Activated naive CD4-positive, alpha-beta T cell treated with anti-CD3 and anti-CD28 coated beads, Interleukin-2, amount 50 U/mL, for 16 hours (primary cell): ENCODE measurements at places on chromosomes 3 and 15.
A peak's percentile ranks its signal among the peaks of the same experiment; 100 is the strongest.

- DNase-seq, result peak; percentile 77
Measured at GRCh38 chr3:115146418-115147328, at the start of gene ZBTB20. Gene ZBTB20, minus strand, starts transcription at chr3:115147288.

- DNase-seq, result no peak
Measured at GRCh38 chr15:41780266-41780665, 6.0 kb downstream of the MAPKBP1 start.

DNA sequence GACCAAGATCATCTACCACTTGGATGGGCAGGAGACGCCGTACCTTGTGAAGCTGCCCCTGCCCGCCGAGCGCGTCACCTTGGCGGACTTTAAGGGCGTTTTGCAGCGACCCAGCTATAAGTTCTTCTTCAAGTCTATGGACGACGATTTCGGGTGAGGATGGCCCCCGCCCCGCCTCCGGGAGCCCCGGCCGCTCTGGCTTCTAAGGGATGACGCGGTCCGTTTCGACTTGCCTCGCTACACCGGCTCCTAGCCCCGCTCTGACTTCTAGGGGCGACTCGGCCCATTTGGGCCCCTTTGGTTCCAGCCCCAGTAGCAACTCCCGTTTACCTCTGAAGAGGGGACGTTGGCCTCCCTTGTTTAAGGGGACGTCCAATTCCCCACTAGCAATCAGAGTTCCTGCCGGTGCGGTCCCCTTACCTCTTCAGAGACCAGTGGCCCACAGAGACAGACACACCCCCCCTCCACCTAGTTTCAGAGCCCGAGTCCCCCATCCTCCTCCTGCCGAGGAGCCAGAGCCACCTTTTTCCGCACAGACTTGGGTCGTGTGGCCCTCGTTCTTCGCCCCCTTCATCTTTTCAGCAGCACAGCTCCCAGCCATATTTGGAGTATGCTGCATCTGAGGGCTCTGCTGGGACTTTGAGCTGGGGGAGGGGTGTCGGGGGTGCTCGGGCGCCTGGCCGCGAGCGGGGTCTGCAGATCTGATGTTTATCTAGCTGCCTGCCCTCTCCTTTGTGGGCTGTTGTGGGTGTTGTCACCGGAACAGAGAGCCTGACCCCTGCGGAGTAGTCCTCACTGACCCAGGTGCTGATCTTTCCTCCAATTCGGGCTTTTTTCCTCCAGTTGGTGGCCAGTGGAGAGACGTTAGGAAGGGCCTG is 706 bp downstream of the DVL3 start:
- DNase-seq, result peak; percentile 57

DNA sequence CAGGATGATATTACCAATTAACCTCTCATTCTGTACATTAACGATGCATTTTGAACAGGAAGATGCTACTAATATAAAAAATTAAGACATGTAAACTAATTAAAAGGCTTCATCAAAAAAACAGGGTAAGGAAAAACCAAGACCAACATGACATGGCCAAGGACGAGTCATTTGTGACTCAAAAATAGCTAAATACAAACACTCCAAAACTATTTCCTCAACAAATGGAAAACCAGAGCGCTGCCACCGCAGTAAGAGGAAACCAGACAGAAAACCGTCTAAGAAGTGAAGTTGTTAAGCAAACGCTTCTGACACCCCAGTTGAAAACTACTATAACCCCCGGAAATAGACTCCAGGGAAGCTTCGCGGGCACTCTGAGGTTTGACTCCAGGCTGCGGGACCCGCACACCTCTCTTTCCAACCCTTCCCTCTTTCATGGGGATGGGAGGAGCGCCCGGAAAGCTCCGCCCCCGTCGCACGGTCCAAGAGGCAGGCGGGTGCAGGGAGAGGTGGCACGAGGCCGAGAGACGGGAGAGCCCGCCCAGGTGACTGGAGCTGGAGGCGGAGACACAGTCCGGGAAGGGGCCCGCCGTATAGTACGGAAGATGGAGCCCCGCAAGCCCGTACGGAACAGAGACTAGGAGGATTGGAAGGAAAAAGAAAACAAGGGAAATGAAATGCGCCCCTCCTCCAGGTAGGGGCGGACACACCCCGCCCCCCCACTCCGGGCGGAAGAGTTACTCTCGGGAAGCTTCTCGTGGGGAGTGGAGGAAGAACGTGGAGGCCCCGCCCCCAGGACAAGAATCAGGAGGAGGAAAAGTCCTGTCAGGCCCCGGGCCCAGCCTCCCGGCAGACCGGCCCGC is 708 bp downstream of the DCAF1 start:
- DNase-seq, result peak; percentile 85

- DNase-seq, result no peak
Measured at GRCh38 chr3:32873531-32874130, 55.8 kb downstream of the TRIM71 start.

GRCh38 chr3:48931944-48932580 is 13.4 kb downstream of the ARIH2 start:
- DNase-seq, result no peak

DNA sequence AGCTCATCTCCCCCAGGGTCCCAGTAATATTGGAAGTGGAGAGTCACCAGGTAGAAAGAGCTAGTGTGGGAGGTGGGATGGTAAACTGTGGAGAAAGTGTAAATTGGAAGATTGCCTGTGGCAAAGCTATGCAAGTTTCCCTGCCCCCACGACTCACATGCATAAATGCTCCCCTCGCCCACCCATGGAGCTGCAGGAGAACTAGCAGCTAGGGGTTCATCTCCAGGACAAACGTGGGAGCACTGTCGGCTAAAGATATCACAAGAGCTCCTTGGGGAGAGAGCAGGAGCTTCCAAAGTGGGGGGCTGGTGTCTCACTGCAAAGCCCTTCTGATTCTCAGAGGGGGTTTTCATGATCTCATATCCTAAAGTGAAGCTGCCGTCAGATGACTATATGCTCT is 91.4 kb upstream of the PLCL2 start:
- DNase-seq, result no peak

DNA sequence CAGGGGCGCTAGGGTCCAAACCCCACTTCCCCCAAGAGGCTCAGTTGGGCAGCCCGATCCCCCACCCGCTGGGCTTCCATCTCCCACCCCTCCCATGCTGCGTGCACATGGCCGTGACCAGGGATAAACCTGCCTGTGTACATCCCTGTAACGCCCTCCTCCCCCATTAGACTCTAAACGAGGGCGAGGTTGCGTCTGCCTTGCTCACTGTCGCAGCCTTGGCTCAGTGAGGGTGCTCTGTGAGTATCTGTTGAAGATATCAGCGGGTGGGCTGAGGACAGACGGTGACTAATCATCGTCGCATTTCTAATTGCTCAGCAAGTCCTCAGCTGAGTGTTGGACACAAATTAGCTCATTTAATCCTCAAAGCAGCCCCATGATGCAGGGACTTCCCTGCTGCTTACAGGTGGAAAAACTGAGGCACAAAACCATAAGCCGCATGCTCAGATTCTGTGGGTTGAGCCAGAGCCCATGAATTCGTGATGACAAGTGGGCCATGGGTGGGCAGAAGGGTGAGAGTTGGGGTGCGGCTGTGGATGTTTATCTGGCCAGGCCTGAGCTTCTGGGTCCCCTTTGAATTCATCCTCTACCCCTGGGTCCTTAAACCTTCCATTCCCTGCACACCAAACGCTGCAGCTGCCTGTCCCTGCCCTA is 26.0 kb downstream of the FBLN2 start:
- no peak for DNase-seq

GRCh38 chr3:158770741-158771350 is 31.0 kb upstream of the MFSD1 start:
- no peak for DNase-seq

GRCh38 chr15:31485911-31486461 is 159.4 kb downstream of the KLF13 start:
- no peak for DNase-seq

DNA sequence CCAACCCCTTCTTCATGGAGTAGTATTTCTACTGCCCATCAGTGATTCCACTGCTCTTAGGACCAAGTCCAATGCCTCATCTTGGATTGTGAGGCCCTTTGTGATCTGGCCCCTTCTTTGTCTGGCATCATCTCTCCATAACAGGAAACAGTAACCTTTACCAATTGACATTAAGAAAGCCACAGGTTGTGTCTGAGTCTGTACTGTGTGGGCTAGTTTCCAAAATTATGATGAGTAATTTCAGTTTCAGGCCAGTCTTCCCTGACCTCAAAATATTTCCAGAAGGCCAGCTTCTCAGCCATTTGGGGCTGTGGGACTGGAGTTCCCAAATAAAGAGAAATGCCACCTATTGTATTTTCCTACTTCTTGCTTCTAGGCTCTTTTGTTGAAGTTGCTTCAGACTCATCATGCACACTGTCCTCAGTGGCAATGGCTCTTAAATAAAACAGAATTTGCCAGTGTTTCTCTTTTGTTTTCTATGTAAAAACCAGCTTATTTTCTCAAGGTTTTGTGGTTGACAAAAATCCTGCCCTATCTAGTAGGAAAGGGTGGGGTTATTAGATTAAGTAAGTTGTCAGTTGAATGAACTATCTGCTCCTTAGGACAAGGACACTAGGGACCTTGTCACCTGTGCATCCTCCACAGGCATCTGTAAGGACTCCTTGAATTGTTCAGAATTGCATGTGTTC is 47.0 kb upstream of the ACKR4 start:
- no peak for DNase-seq

GRCh38 chr15:51865317-51865716 is 35.9 kb downstream of the TMOD3 start:
- DNase-seq, result no peak

- DNase-seq, result no peak
Measured at GRCh38 chr3:120604784-120605183, 8.6 kb downstream of the NDUFB4 start.

- no peak for DNase-seq
Measured at GRCh38 chr3:189999718-190000117, 121.0 kb downstream of the P3H2 start.

DNA sequence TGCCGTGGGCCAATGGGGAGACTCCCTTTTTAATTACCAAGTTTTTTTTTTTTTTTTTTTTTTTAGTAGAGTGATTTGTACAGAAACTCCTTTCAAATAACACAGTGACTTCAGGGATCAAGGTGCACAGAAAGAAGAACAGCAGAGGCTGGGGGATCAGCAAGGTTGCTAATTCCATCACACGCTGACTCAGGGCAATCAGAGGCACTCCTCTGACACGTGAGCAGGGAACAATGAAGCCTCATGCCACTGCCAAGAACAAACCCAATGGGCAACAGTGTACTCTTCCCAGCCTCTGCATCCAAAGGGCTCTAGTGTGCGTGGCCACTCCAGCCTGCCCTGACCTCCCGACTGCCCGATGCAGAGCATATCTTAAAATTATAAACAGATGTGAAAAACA is 186.7 kb upstream of the WNT5A start:
- no peak for DNase-seq

GRCh38 chr3:149611149-149611548 is 46.7 kb downstream of the WWTR1 start:
- DNase-seq, result no peak

DNA sequence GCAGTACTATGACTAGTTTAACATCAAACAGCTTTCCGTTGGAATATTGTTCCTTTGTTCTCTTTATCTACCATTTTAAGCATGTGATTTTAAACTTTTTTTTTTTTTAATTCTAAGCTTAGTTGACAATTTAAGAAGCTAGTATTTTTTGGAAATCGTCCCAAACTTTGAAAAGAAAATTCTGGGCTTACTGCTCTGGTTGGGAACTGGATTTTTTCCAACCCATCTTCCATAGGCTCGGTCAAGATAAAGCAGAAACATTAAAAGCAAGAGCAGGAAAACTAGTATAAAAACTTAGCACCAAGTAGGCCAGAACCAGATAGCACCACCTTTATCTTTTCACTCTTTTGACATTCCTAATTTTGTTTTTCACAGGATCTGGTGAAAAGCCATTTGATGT is 49.9 kb downstream of the TSC22D2 start:
- DNase-seq, result no peak

GRCh38 chr3:145864336-145864735 is 296.6 kb downstream of the PLOD2 start:
- no peak for DNase-seq

DNA sequence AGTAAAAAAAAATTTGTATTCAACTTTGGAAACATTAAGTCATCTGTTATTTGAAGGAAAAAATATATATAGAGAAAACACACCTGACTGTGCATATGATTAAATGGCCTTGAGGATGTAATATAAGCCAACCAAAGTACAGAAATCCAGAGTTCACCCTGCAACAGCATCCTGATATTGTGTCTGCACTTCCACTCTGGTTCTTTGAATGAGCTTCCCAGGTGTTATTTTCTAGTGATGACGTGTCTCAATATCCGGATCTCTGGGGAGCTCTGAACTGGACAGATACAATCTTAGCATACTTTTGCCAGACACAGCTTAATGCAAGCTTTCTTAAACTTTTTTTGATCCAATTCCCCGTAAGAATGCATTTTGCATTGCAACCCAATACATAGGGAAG is 19.5 kb upstream of the PIK3CB start:
- DNase-seq, result no peak

DNA sequence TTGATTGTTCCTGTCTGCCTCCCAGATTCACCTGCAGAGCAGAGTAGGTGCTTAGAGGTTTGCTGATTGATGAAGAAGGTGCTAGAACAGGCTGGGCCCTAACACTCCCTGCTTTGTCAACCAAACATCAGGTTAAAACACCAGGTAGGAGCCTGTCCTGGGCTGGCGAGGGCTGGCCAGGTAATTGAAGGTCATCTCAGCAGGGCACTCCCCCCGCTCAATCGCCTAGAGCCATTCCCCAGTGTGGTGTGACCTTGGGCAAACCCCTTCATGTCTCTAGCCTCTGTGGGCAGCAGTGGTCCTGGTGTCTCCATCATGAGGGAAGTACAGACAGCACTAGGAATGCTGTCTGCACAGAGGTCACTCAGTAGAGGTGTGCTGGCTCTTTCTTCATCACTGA is 88.3 kb downstream of the KLF15 start:
- no peak for DNase-seq

GRCh38 chr15:40471105-40471807 is 472 bp downstream of the CHST14 start:
- peak; percentile 19 for DNase-seq

DNA sequence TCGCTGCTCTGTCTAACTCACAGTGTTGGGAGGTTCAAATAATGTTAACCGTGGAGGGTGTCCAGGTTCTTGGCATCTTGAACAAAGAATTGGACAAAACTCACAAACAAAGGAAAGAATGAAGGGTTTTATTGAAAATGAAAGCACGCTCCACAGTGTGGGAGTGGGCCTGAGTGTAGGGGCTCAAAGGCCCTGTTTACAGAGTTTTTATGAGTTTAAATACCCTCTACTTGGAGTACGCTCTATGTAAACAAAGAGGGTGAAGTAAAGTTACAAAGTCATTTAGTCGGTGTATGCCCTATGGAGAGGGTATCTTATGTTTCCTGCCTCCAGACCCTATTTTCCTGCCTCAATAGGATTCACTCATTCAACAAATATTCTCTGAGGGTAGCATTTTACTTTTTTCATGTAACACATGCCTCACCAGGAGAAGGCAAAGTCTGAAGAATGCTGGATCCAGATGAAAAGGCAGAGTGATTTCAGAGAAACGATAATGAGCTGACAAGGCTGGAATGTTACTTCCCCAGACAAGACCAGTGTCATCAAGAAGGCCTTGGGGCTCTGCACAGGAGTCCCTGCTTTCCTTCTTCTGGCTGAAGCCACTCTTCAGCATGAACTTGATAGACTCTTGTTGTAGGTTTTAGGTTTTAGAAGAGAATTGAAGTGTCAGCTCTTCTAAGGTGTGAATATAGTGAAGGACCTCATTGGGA is 163.6 kb downstream of the FAM43A start:
- DNase-seq, result no peak

GRCh38 chr3:110577854-110578253 is 493.8 kb upstream of the NECTIN3 start:
- no peak for DNase-seq

- no peak for DNase-seq
Measured at GRCh38 chr15:43845421-43845820, 18.6 kb downstream of the WDR76 start.

- DNase-seq, result no peak
Measured at GRCh38 chr3:195284842-195285241, 13.9 kb upstream of the XXYLT1 start.
